ENCODE measurements at places on chromosomes 12 and 14.

DNA sequence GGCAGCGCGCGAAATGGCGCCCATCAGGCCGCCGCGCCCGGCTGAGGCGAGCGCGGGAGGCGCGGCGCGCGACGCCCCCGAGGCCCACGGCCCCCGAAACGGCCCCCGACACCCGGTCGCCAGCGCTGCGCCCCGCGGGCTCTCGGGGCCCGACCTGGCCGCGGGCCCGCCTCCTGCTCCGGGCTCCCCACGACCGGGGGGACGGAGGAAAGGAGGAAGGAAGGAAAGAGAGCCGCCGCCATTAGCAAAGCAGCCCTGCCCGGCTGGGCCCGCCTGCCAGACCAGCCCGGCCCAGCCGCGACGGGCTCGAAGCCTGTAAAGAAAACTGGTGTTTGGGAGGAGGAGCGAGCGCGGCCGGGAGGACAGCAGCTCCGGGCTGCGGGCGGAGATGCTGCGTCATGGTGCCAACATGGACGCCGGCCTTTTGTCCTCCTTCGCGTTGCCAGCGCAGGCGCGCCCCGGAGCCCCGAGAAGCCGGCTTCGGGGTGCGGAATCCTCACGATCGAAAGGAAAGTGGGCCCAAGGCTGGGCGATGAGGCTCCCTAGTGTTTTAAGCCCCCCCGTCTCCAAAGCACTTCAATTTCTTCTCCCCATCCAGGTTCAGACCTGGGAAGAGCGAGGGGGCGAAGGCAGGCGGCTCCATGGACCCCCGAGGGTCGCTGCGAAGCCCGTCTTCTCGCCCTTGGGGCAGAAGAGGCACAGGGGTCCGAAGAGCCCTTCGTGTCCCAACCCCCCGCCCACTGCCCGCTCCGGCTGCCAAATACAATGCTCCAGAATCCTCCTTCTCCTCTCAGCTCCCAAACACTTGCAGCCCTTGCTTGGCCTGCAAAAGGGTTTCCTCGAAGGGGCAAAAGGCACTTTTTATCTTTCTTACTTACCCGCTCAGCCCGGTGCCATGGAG is 2.9 kb upstream of the SETD1B start:
- no peak for DNase-seq

- DNase-seq, result peak; percentile 3
Measured at GRCh38 chr12:442235-442884, 17.4 kb upstream of the B4GALNT3 start.

- no peak for DNase-seq
Measured at GRCh38 chr12:19591951-19592350, 152.7 kb downstream of the AEBP2 start.

DNA sequence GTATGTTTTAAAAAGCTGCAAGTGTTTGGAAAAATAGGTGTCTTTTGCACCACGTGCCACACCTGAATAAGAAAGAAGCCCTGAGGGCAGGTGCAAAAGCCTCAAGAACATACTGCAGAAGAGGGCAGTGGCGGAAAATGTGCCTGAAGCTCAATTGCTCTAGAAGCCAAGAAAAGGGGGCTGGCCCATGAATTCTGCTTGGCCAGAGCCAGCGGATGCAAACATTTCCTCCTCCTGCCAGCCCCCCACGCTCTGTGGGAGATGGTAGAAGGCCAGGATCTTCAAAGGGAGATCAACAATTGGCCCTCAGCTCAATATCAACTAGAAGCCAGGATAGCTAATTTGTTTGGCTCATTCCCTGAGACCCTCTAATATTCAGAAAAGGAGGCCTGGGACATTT is 80.3 kb upstream of the TMEM132D start:
- no peak for DNase-seq

GRCh38 chr12:5636907-5637306 is 205.0 kb downstream of the NTF3 start:
- no peak for DNase-seq

- no peak for DNase-seq
Measured at GRCh38 chr14:54724676-54725325, 157.9 kb downstream of the SAMD4A start.

- no peak for DNase-seq
Measured at GRCh38 chr12:64707926-64708325, 51.3 kb downstream of the GNS start.

DNA sequence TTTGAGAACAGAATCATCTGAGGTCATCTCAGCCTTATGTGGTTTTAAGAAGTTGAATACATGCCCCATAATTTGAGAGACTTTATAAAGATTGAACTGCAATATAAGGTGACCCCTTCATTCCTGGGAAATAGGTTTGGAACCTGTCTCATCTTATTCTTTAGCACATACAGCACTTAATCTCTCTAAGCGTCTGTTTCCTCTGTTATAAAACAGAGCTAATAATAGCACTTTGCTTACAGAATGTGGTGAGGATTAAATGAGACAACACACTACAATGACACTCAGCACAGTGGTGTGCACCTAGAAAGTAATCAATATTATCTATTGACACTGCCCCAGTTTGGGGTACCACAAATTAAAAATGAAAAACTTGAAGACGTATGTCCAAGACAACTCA is 102.1 kb downstream of the DUSP6 start:
- no peak for DNase-seq

Data from non-pigmented ciliary epithelial cell (primary cell).